Foreskin keratinocyte (primary cell): ENCODE measurements at places on chromosomes 7 and 10.

DNA sequence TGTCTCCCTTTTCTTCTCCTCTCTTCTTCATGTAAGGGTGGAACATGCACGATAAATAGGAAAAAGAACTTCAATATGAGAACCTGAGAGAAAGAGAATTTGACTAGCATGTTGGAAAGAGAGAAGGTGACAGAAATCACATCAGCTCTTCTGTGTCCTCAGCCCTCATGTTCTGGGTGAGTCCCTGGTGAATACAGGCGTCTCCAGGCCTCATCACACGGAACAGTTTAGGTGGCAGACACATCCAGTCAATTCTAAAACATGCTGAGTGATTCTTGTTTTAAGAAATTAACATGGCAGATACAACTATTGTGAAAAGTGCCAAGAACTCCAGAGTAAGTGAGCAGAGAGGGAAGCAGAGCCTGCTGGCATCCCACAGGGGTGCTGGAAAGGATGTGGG lies 96.1 kb downstream of the FAM107B start:
- DNase-seq = no peak

- DNase-seq = no peak
These were observed 16.0 kb downstream of the FAM13C start for GRCh38 chr10:59346321-59346720.

- DNase-seq = peak; percentile 9
These were observed 43.9 kb downstream of the DOCK4 start for GRCh38 chr7:112162142-112162766.

GRCh38 chr7:151366880-151367222 lies 25.2 kb downstream of the NUB1 start:
- no peak for DNase-seq

- DNase-seq = no peak
These were observed 5.6 kb downstream of the CYP3A43 start for GRCh38 chr7:99833289-99833877.

GRCh38 chr7:130139193-130139960 lies 65.8 kb downstream of the TMEM209 start:
- no peak for DNase-seq

DNA sequence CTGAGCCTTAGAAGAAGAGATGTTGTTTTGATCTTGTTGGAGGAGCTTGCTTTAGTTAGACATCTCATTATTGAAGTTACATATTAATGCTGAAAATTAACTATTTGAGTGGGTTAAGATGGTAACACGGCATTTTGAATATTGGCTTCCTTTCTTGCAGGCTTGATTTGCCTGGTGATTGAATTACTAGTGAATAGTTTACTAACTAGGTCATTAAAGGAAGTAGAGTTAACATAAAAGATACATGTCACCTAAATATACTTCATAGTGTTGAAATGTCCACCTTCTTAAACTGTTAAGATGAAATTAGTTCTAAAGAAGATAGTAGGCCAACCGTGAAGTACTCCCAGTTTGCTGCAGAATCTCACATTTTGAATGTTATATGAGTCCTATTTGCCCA lies 18.5 kb downstream of the MPLKIP start:
- DNase-seq = no peak

DNA sequence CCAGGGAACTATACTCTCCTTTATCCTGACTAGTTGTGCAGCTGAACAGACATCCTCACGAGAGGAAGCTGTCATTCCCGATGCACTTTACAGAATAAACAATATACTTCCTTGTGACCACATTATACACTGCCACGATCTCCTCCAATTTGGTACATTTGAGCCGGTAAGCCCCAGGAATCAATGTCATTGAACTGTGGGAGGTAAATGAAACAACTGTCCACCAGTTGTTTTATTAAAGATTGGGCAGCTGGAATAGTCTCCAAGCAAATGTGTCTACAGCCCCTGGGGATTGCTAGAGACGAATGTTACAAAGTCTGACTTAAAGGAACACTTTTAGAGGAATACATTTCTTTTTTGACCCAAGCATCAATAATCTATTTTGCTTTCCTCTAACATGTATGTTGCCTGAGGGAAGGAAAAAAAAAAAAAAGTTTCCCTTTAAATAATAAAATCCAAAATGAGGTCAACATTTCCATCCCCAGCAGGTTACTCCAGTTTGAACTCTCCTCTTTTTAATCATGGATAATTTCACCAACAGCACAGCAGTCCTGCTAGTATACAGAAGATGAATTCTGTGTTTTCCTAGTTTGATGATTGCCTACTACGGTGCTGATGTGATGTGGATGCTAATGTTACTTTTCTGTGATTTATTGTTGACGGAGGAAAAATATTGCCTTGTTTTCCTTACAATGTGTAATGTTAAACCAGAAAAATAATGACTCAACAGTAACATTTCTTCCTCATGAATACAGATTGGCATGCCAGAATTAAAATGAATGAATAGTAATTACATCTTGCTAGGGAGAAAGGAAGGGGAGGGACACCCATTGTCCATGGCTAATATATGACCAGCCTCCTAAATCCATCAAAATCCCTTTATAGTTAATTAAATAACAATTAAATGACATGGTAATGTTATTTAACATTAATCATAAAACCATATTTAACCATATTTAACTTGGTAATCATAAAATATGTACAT lies 360.9 kb downstream of the NEBL start:
- DNase-seq = no peak
